Glomerular endothelial cell (primary cell): ENCODE measurements at places on chromosomes 11 and 22.

DNA sequence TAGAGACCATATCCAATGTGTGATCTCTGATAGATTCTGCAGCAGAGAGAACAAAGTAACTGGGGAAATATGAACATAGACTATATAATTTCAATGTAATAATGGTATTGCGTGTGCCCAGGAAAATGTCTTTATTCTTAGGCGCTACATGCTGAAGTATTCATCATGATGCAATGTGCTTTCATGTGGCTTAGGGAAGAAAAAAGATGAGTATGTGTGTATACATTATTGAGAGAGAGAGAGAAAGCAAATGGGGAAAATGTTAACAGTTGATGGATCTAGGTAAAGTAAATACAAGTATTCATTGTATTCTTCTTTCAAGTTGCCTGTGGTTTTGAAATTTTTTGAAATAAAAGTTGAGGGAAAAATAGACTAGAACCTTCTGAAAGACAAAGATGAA, 10.3 kb downstream of the CADM1 start:
- DNase-seq = no peak

- no peak for DNase-seq
Observed at GRCh38 chr22:50676661-50677492, 4.3 kb downstream of the SHANK3 start.

- no peak for DNase-seq
Observed at GRCh38 chr11:124172101-124172500, 11.0 kb upstream of the OR10D3 start.

GRCh38 chr11:89633135-89633705, 76.9 kb upstream of the TRIM77 start:
- DNase-seq = no peak

DNA sequence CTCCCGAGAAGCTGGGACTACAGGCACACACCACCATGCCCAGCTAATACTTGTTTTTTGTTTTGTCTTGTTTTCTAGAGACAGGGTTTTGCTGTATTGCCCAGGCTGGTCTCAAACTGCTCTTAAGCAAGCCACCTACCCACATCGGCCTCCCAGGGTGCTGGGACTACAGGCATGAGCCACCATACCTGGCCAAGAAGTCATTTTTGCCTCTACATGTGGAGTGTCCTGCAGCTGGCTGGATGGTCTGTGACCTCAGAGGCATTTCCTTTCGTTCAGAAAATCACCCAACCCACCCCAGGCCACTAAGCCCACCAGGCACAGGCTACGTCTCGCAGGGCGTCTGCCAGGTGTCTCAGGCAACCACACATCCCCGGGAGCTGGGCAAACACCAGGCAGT, 12.8 kb downstream of the SHANK2 start:
- DNase-seq = no peak

DNA sequence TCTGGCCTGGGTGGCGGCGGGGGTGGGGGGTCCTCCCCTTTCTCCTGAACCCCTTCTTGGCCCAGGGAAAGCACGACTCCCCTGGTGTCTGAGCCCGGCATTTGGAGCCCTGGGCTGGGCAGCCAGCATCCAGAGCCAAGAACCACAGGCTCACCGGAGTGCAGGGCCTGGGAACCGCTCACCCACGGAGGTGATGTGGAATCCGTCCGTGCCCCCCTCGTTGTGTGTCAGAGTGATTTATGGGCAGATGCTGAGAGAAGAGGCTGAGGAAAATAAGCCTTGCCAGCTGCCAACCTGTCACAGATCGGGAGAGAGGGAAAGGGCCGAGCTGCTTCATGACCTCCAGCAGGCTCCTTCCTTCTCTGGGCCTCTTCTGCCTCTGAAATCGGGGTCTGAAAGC, 33.7 kb downstream of the WNT11 start:
- DNase-seq = no peak

DNA sequence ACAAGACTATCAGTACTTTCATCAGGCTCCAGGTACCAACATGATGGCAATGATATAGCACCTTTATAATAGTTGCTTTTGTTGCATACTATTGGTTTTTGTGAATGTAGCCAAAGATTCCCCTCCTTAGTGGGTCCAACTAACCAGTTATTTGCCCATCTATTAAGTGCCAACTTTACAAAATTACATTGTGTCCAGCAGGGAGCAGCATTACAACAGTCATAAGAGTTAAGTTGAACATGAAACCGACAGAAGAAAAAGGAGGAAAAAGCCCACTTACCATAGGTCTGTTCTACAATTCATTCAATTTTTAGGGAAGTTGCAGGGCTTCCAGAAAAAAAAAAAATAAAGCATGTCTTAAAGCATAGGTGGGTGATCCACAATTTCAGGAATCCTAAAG, 21.6 kb downstream of the IMMP1L start:
- DNase-seq = peak; percentile 41

- no peak for DNase-seq
Observed at GRCh38 chr22:29002603-29003002, 59.0 kb downstream of the C22orf31 start.

DNA sequence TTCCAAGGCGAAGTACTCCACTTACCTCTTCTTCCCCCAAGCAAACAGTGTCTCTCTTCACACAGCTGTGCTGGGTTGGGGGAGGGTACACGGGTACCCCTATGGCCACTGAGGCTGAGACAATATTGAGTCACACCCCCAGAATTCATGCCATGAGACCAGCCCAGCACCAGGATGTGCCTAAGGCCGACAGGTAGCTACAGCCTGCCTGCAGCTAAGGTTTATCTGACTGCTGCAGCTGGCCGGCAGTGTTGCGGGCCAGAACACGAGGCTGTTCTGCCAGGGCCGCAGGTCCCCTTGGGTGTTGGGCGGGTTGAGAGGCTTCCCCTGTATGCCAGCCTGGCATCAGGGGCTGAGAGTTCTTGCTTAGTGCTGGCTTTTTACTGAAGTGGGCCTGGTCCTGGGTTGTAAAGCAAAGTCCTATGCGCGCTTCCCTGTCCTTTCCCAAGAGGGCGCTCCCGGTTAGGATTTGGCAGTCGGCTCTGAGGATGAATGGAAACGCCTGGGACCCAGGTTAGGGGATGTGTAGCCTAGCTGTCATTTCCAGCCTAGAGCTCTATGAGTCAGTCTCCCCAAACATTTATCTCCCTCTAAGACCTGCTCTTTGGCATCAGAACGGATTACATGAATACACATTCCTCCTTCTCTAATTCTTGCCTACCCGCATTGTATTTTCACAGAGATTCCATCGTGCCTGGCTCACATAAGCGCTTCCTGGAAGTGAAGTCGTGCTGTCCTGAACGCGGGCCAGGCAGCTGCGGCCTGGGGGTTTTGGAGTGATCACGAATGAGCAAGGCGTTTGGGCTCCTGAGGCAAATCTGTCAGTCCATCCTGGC, 7.1 kb downstream of the USP18 start:
- DNase-seq = peak; percentile 80

DNA sequence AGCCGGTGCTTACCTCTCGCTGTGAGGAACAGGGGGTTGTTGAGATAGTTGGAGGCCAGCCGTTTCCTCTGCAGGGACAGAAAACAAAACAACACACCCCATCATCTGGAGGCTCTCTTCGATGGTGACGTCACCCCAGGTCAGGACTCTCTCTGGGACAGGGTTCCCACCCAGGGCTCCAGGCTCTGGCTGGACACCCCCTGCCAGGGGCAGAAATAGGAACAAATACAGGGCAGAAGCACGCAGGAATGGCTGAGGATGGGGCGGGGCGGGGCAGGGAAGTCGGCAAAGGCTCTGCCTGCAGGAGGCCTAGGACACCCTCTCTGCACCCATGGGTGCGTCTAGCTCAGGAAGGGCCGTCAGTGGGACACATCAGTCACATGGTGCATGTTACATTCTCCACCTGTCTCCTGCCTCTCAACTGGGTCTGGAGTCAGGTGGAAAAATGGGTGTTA, 118.5 kb downstream of the PHF21B start:
- DNase-seq = no peak

DNA sequence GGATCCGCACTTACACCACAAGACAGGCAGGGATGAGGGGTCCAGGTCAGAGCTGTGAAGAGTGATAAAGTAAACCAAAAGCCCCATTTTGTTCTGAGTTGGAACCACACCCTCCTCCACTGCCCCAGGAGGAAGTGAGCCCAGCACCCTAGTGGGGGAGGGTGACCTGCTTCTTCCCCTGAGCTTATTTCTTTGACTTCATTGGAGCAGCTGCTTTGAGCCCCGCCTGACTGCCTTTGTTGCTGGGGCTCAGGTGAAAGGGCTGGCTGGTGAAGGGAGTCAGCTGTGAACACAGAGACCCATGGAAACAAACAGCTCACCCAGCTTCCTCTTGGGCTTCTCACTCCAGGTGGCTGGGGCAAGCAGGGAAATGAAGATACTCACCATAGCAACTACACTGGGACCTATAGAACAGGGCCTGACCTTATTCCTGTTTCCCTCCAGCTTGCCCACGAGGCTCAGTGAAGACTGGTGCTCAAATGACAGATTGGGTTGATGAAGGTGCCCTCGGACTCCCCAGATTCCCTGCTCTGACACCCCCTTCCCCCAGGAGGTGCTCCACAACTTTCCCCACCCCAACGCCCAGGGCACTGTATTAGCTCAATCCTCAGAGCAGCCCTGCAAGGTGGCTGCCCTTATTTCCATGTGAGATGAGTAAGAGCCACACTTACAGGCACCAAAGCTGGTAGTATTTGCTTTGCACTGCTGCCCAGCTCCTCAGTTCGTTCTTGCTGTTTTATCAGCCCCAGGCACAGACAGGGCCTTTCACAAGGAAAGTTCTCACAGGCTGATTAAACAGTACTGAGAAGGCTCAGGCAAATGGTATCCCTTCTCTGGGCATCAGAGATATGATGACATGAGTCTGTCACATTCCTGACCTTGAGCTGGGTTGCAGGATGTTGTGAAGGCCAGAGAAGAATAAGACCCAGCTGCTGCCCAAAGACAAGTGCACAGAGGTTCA, 2.4 kb downstream of the UCP2 start:
- no peak for DNase-seq

GRCh38 chr11:124482362-124483147, 37.1 kb upstream of the OR8B8 start:
- DNase-seq = no peak

DNA sequence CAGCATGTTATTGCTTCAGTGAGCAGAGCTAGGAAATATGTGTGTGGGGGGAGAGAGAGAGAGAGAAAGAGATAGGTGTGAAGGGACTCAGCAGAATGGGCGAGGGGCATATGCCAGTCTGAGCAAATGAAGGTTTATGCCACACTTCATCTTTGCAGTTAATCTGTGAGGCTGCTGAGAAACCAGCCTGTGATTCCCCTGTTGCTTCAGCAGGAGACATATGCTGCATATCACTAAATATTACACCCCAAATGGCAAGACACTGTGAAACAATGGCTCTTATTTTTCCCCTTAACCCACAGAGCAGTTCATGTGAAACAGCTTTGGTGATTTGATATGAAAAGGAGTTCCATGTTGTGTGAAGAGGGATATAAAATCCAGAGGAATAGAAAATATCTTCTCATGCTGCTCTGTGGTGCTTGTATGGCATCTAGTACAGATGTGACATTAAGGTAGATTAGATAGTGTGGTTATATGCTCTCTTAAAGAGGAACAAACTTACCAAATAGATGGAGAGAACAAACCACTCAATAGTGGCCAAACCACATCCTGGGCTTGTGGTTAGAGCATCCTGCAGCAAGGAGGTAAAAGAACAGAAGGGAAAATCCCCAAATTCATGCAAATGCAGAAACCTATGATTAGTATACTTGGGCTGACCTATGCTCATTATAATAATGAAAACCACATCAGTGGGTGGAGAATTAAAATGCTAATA, 864.2 kb downstream of the FAM181B start:
- DNase-seq = no peak

- no peak for DNase-seq
Observed at GRCh38 chr11:106763501-106763900, 254.8 kb downstream of the GUCY1A2 start.

- no peak for DNase-seq
Observed at GRCh38 chr11:36577373-36577772, 9.6 kb downstream of the RAG1 start.

DNA sequence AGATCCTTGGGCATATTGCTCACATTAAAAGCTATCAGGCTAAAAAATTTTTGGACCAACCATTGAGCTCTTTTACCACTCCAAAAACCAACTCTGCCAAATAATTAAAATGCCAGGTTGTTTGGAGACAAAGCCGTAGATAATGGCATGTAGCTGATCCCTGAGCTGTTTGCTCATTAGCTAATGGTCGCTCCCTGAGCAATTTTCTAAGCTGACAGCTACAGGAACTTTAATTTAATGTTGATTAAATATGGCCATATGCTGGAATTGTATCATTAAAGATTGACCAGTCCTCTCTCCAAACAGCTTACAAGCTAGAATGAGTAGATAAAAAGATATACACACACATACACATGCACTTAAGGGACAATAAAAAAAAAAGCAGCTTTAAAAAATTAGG, 216.2 kb upstream of the ARHGAP20 start:
- no peak for DNase-seq

- DNase-seq = no peak
Observed at GRCh38 chr11:129377739-129378138, 2.1 kb downstream of the BARX2 start.

- no peak for DNase-seq
Observed at GRCh38 chr11:66112601-66113499, 42.8 kb downstream of the PACS1 start.

- DNase-seq = peak; percentile 25
Observed at GRCh38 chr11:93895106-93895862, 44.9 kb upstream of the VSTM5 start.

DNA sequence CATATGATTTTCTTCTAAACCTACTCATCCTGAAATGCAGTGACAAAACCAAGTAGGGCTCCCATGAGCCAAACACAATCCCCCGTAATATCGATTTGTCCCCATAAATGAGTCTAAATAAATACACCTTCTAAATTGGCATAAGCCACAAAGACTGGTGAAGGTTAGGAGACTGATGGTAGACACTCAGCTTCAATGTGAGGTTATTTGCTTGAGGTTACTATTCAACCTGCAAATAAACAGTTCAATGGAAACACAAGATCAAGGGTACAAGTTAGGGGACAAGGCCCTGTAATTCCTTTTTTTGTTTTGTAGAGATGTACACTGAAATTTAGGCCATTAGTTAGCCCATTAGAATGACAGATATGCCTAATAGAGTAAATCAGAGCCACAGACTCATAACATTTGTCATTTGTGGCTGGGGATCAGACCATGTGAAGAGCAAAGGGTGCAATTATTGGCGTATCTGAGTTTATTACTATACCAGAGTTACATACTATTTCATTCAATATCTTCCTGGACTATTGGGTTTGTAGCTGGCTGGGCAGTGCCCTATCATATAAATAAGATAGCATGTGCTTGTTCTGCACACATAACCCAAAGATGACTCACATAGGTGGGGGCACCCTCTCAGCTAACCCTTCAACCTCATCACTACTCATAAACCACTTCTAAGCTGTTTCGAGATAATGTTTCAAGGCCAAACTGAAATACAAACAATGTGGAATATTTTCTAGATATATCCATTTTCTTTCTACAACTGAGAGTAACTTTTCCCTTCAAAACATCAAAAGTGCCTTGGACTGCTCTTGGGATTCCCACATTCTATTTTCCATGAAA, 695.3 kb downstream of the KCNA4 start:
- DNase-seq = no peak

GRCh38 chr11:126607374-126607773, 251.9 kb downstream of the ST3GAL4 start:
- no peak for DNase-seq

- no peak for DNase-seq
Observed at GRCh38 chr11:85663753-85664614, 945 bp downstream of the CREBZF start.
